Stimulated activated CD4-positive, alpha-beta T cell treated with anti-CD3 and anti-CD28 coated beads, Interleukin-15, amount 100 ng/mL, for 1 hour (primary cell): ENCODE measurements at places on chromosomes 11 and 22.
A peak's percentile ranks its signal among the peaks of the same experiment; 100 is the strongest.

- no peak for DNase-seq
Observed at GRCh38 chr22:37749831-37750595, 53.2 kb downstream of the TRIOBP start.

DNA sequence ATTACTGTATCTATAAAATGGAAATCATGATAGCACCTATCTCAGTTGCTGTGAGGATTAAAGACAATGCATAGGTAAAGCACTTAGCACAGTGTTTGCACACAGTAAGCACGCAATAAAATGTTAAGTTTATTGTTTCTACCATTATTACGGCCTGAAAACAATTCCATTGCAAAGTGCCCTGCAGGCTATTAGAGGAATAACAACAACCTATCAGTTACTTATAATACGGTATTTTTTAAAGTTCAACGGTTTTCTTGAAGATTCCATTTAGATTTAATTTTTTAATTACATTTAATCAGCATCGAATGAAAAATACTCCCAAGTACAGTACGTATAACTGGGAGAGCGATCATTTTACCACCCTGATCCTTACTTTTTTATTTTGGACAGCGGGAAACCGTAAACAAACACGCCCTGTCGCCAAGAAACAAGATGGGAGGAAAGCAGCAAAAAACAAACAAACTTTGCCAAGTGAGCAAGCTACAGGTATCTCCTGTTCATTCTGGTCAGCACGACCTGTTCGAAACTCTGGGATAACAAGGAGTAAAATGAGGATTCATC, 893 bp downstream of the SLC36A4 start:
- DNase-seq = no peak

GRCh38 chr11:63520606-63521170, 14.8 kb downstream of the LGALS12 start:
- no peak for DNase-seq

DNA sequence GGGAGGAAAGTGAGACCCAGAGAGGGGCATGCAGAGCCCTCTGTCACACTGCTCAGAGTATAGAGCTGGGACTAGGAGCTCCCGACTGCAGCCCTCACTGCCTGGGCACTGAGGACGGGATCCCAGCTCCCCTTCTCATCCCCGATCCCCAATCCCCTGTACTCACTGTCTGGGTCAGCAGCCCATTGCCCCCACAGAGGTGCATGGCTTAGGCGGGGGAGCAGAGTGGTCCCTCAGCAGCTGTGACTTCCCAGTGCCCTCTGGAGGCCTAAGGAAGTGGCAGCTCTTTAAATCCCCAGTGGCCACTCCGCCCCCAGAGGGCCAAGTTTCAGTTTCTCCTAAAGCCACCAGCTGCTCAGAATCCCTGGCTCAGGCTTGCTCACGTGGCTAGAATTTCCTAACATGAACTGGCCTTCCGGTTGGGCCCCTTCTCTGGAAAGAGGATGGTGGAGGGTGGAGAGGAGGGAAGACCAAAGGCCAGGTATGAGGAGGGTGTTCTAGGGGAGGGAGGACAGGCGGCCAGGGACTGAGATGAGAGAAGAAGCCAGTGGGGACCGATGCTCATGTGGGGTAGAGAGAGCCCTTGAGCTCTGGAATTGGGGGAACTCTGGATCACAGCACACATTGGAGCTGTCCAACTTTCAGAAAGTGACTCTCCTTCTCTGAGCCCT, at the start of gene BATF2:
Gene BATF2, minus strand, starts transcription at position 262 of the 671 bp plus-strand sequence. Its CDS starts 57 bp downstream, at position 205.
- no peak for DNase-seq

- DNase-seq = no peak
Observed at GRCh38 chr22:45298934-45299505, 10.7 kb upstream of the FAM118A start.

- DNase-seq = no peak
Observed at GRCh38 chr11:908273-908672, 2.3 kb downstream of the CHID1 start.

DNA sequence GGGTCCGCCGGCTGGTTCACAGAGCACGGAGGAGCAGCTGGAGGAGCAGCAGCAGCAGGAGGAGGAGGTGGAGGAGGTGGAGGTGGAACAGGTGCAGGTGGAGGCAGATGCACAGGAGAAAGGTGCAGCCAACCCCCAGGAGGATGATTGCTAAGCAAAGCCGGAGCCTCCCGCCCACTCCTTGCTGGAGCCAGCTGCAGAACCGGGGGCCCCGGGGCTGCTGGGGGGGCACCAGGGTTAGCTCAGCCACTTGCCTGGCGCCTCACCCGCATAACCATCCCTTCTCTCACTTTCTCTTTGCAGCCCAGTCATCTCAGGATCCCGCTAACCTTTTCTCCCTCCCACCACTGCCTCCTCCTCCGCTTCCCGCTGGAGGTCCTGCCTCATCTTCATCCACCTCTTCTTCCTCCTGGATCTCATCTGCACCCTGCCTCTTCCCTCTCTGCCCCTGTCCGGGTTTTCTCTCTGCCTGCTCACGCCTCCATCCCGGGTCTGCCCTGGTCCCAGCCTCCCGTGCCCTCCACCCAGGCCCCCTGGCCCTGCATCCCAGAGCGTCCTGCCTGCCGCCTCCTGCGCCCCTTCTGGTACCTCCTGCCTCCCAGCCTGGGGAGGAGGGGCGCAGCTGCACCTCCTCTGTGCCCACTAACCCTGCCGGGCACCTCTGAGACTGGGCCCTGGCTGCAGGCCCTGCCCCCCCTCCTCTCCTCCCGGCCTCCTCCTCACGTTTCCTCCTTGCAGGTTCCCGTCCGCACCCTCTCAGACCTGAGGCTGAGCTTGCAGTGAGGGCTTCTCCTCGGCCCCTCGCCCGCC, 9.5 kb downstream of the KCTD17 start:
- DNase-seq = peak; percentile 31

GRCh38 chr22:30875481-30876215, 92.9 kb downstream of the MORC2 start:
- DNase-seq = no peak

- DNase-seq = no peak
Observed at GRCh38 chr22:20036535-20037392, 15.9 kb downstream of the TANGO2 start.

DNA sequence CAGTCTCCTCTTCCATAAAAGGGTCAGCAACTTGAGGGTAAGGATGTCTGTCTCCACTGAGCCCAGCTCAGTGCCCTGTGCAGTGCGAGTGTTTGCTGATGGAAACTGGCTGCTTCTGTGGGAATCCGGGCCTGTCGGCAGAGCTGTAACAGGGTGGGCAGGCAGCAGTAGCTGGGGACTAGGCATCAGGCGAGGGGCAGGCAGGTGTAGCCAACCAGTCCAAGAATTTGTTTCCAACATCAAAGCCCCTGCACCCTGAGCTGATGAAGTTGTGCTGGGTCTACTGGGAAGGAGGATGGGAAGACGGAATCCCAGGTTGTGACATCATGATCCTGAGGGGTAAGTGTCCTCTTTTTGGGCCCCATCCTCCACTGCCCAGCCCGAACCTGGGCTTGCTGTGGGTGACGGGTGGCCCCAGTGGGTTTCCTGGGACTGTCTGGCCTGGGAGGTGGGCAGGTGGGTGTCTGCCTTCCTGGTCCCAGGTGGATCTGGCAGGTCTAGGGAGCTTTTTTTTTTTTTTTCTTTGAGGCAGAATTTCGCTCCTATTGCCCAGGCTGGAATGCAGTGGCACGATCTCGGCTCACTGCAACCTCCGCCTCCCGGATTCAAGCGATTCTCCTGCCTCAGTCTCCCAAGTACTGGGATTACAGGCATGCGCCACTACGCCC, 11.0 kb downstream of the SLC29A2 start:
- no peak for DNase-seq

- DNase-seq = no peak
Observed at GRCh38 chr11:101296896-101297295, 167.3 kb upstream of the PGR start.

GRCh38 chr11:72719144-72719543, 33.1 kb downstream of the ARAP1 start:
- no peak for DNase-seq

- DNase-seq = no peak
Observed at GRCh38 chr11:102121329-102121728, 11.1 kb downstream of the YAP1 start.

DNA sequence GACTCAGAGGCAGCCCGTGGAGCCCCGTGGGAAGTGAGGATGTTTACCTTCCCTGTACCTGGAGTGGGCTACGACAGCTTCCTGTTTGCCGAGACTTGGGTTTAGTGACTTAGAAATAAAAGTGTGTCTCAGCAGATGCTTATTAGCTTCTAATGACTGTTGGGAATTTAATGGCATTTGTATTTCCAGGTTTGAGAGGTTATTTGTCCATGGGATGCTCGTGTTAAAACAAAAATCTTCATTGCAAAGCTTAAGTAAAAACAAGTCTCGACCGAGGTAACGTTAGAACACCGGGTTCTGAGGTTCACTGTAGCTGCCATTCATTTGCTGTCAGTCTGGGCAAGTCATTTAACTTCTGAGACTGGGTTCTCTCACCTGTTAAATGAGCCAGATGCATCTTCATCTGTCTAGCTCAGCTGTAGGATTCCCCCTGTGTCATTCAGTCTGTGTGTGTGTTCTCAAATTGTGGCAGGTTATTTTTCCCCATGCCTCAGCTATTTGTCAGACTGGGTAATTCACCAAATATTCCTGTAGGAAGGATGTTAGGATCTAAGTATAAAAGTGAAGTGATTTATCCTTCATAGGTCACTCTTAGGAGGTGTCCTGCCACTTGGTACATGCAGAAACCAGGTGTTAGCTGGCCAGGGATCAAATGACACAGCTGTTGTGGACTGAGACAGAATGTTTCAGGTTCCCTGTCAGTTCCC, 791 bp downstream of the EI24 start:
- DNase-seq = no peak

DNA sequence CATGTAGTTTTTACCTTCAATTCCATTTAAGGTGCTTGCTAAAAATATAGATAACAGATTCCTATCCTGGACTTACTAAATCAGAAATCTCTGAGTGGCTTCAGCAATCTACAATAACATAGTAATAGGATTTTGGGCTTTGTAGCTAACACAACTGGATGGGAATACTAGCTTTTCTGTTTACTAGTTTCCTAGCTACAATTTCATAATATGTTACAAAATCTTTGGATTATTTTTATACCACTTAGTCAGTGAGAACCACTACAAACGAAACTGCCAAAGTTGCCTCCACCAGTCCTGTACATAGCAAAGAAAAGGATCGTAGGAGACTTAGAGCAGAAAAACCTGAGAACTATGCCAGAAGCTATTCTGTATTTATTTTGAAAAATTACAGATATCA, 87.7 kb upstream of the ANO3 start:
- DNase-seq = no peak

DNA sequence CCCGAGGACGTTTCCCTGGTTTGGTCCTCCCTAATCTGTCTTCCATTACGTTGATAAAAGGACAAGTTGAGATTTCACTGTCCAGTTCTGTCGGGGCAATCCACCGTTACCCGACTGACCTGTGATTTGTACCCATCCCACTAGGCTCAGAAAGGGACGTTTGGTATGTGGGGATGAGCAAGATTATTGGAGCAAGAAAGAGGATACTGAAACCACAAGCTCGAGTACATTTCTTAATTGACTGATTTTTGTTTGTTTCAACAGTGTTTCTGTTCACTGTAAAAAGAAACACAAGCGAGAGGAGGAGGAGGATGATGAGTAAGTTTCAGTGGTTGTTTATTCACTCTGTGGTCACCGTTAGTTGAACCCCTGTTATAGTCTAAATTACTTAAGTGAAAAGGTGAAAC, 969 bp downstream of the CCDC117 start:
- DNase-seq = no peak

- no peak for DNase-seq
Observed at GRCh38 chr11:88398372-88398771, 60.8 kb upstream of the CTSC start.

DNA sequence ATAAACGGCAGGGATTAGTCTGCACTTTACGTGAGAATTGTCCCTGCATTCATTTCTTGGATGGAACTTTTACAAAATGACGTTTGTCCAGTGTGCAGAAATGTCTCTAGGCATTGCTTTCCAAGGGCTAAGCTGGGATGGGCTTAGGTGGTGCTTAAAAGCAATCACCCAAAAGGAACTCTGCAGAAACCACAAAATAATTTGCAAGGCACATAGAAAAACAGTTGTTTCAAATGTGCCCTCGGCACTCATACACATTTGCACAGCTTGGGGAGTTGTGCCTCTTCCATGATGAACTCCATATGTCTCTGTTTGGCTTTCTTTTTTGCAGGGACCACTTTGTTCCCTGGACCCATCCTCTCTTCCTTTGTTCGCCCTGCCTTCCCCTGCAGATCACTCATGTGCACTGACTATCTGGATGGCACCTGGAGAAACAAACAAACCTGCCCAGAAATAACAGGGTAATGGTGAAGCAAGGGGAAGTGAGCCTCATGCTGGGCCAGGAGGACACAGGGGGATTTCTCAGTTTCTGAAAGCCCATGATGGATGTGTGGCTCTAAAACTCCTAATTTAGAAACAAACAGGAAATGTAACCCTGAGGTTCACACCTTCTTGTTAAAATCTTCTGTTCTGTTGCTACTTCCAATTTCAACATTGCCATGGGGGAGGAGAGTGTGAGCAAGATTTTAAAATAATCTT, 150.2 kb downstream of the SNX19 start:
- DNase-seq = no peak

DNA sequence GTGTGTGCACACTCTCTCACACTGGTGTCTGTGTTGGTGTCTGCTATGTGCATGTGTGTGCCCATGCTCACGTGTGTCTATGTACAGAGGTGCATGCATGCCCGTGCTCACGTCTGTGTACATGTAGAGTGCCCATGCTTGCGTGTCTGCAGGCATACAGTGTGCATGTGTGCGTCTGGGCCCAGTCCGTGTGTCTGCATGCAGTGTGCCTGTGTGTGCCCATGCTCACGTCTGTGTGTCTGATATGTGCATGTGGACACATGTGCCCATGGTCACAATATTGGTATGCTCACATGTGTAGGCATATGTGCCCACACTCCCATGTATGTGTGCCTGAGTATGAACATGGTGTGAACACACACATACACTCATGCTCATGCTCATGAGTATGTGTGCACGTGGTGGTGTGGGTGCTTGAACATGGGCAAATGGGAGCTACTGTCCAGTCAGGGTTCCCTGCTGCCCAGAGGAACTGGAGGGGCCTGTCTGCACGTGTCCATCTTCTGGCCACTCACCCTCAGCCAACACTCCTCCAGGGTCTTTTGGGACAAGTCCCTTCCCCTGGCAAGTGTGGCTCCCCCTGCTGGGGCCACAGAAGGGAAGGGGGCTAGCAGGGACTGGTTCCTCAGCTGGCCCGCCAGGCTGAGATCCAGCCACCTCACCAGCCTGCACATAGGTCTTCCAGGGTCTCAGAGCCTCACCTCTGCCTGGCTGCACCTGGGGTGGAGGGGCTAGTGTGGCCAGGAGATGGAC, 7.3 kb upstream of the TBX1 start:
- no peak for DNase-seq

DNA sequence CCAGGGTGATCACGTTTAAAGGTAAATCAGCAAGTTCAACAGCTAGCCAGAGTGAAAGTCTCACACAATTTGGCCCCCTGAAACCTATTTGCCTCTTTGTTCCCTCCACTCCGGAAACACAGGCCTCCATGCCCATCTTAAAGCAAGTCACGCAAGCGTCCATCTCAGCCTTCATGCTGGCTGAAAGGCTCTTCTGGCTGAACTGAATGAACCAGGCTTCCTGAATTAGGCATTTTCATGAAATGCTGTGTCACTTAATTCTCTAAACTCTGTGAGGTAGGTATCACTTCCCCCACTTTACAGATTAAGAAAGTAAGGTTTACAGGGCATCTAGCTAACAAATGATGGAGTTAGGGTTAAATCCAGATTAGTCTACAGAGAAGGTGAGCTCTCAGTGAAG, 1.4 kb downstream of the SLC25A17 start:
- no peak for DNase-seq
